ENCODE measurements at places on chromosomes 16 and 17.
A peak's percentile ranks its signal among the peaks of the same experiment; 100 is the strongest.

DNA sequence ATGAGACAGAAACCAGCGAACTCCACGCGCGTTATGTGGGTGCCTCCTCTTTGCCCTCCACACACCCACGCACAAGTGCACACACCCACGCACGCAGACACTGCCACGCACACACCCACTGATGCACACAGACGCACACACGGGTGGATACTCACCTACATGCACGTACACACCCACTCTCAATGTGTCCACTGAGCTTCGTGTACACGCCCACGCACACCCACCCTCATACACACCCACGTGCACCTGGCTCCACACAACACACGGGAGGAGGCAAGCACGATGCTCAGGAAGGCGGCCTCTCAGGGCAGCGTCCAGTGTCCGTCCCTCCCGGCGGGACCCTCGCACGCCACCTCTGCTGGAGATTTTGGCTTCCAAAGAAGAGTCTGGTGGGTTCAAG lies 4.2 kb downstream of the RFNG start:
- DNase-seq, result no peak

- no peak for DNase-seq
Measured at GRCh38 chr16:11151885-11152629, 103.9 kb downstream of the SOCS1 start.

GRCh38 chr17:38870259-38871165 lies 654 bp downstream of the LASP1 start:
- peak; percentile 51 for DNase-seq

DNA sequence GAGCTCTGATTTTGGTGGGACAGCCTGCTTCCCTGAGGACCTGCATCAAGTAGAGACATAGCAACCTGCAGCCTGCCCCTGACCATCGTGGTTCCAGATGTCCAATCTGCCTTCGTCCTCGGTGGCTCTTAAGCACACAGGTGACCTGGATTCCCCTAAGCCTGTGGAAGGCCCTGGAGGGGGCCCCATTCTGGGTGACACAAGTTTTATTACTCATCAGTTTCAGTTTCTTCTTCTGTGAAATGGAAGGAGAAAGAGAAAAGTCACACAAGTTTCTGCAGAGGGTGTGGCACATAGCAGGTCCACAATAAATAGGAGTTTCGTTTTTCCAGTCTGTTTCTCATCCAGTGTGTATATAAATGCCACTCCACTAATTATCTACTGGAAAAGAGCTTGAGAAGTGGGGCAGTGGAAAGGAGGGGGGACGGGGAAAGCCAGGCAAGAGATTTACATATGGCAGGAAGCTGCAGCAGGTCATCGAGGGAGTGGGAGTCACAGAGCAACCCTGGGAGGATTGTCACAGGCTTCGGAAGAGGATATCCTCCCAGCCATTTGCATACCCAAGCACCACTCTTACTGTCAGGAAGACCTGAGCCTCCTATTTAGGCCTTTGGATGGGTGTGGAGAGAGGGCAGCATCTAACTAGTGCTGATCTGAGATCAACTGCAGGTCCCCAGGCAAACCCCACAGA lies 10.0 kb upstream of the NOS2 start:
- no peak for DNase-seq

Data from HFFc6 (cell line).